Activated naive CD4-positive, alpha-beta T cell (primary cell): ENCODE measurements at places on chromosomes 7 and 10.
A peak's percentile ranks its signal among the peaks of the same experiment; 100 is the strongest.

GRCh38 chr10:100307684-100308083 is 21.2 kb upstream of the BLOC1S2 start:
- DNase-seq: no peak

DNA sequence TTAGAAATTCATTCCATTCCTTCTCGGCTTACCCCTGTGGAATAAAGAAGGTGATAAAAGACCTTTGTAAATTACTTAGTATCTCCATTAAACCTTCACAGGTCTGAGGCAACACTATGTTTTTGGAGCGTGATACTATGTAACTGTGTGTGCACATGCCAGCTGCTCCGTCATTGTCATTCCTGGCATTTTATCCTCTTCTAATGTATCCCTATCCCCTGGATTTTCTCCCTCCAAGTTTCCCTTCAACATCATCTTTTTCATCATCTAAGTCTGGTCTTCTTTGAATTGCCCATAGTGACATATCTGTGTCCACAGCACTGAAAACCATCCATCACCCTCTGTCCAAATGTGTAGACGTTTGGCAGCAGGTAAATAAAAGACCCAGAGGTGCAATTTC is 125.7 kb downstream of the TEX36 start:
- DNase-seq: no peak

DNA sequence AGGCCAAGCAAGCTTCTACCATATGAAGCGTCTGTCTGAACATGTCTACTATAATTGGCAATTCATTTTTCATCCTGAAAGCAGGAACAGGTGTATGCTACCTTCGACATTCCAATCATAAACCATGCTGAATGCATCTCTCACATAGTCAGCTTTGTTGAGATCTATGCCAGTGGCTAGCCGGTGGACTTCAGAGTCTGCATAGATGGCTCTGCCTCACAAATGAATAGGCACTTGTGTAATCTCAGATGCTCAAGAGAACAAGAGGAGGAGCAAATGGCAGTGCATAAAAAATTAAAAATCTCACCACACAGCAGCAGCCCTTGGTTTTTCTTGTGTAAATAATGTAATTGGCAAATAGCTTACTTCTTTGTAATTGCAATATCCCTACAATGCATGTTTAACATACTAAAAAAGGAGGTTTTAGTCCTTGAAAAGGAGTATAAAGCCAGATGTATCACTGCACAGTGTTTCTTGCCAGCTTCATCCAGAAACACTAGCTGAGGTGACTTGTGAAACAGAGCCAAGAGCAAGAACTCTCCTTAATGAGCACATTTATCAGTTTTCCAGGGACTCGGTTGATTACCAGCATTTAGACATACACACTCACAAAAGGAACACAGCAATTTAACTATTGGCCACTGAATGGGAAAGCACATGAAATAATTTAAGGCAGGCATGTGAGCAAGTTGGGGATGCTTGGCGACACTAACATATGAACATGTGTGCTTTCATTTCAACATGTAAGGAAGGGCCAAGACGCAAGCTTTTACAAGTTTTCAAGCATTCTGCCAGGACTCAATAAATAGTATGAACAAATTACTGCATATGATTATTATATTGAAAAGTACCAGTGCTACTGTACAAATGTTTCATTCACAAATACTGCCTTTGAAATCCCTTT is 249.9 kb upstream of the PLXNA4 start:
- no peak for DNase-seq

GRCh38 chr10:102863660-102864059 is 5.6 kb upstream of the AS3MT start:
- DNase-seq: no peak

DNA sequence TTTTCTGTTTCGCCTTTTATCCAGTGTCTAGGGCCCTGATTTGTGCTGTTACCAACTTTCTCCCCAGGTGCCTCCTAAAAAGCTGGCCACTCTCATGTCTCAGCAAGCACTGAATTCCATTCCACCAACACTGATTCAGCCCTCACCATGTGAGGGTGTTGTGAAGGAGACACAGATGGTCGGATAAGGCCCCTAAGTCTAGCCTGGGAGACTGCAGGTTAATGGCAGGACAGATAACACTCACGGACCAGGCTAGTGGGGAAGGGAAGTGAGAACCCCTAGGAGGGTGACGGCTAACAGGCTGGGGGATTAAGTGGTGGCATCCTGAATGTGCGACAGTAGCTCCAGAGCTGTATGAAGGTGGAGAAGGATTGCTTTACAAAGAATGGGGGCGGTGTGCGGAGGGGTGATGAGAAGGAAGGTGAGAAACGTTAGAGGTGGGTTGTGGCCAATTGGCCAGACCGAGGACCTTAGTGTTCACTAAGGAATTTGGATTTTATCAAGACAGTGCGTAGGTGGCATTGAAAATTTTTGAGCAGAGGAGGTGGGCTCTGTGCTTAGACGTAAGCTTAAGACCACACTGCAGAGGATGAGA is 3.8 kb upstream of the DUSP5 start:
- no peak for DNase-seq

- no peak for DNase-seq
Measured at GRCh38 chr10:17316488-17317170, 88.6 kb downstream of the VIM start.

DNA sequence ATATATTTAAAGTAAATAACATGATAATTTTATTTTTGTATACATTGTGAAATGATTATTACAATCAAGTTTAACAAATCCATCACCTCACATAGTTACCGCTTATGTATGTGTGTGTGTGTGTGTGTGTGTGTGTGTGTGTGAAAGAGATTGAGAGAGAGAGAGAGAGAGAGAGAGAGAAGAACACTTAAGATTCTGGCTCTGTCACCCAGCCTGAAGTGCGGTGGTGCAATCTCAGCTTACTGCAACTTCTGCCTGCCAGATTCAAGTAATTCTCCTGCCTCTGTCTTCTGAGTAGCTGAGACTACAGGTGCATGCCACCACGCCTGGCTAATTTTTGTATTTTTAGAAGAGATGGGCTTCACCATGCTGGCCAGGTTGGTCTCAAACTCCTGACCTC is 17.8 kb downstream of the LYZL1 start:
- DNase-seq: no peak

- DNase-seq: no peak
Measured at GRCh38 chr7:43764807-43765491, 6.5 kb downstream of the BLVRA start.

DNA sequence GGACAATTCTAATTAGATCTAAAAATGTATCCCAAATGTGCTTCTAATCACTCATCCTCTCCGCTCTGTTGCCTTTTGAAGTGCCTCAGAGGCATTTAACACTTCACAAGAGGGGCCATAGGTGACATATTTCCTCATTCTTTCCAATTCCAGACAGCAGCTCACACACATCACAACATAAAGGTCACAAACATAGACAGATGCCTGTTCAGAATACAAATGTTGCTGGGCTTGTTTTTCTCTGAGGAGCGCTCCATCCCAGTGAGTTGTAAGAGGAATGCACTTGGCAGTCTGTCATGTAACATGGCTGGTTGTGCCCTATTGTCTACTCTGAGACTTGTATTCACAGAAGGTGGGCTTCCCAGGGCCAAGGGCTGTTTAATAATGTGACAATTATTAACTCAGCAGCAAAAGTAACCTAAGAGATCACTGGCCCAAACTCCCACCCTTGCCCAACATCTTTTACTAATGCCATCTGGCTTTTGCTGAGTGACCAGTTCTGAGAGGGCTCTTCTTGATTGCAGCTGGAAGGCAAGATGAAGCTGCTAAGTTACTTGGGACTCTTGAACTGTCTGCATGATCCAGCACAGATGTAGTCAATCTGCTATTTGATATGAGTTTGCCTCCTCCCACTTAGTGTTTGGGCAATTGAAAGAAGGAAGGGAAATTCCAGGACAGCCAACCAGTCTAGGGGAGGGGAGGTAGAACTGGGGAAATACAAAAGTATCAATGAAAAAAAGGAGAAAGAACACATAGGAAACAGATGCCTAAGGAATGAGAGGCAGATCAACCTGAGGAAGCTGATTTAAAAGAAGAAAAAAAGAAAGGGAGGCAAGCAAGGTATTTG is 13.6 kb downstream of the PON2 start:
- DNase-seq: no peak

- DNase-seq: no peak
Measured at GRCh38 chr7:112104120-112104519, 102.1 kb downstream of the DOCK4 start.

DNA sequence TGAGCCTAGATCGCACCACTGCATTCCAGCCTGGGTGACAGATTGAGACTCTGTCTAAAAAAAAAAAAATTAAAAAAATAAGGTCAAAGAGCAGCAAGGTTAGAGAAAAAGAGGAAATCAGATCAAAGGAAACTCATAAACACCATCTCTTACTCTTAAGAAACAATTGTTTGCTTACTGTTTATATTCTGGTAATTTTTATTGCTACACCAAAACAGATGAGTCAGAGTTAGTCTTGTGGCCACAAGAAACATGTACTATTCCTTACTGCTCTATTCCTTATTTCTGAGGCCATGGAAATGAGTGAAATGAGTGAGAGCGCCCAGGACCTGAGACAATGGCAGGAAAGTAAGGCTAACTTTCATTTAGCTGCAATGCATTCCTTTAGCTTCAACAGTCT is 387.3 kb downstream of the HPSE2 start:
- DNase-seq: no peak

DNA sequence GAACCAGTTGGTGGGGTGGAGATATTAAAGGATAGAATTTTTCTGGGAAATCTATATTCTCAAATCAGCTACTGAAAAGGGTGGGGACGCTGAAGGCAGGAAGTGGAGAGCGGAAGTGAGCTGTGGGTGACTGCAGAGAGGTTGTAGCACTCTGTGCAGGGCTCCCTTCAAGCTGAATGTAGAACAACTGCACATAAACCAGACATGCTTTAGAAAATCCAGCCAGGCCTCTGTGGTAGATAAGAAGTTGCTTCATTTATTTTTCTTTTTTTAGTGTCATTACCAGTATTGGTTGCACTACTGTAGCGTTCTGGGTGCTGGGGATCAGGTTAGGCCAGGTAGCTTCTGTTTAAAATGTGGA is 127.8 kb downstream of the CELF2 start:
- peak; percentile 48 for DNase-seq

DNA sequence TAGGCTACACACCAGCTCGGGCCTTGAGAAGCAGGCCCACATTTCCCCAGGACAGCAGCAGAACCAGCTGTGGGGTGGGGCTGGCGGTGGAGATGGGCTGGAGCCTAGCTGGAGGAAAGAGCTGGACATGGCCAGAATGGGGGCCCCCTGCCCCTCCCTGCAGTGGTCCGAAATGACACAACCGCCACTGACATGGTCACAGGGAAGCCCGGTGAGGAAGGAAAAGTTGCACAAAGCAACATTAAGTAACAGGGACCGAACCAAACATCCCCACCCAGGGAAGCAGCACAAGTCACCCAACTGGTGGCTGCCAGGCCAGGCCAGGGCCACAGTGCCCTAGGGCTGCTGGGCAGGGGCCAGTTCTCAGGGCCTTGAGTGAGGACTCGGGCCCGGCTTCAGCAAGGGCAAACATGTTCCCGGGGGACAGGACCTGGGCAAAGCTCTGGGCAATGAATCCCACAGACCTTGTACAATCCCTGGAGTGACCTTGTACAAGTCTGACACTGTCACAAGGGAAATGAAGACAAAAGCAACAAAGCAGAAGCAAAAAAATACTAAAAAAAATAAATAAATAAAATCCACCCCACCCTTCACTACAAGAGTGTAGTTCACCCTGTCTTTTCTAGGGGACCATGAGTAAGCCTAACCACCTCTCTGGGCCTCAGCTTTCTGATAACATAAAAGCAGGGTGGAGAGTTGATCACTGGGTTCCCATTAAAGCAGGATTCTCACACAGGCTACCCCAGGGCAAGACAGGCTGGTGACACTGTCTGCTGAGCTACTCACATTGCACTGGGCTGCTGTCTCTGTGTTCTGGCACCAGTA is 33.0 kb downstream of the PSAP start:
- no peak for DNase-seq
